ENCODE measurements at places on chromosomes 11 and 22.

GRCh38 chr11:17102462-17102861 is 25.0 kb upstream of the RPS13 start:
- DNase-seq, result no peak

DNA sequence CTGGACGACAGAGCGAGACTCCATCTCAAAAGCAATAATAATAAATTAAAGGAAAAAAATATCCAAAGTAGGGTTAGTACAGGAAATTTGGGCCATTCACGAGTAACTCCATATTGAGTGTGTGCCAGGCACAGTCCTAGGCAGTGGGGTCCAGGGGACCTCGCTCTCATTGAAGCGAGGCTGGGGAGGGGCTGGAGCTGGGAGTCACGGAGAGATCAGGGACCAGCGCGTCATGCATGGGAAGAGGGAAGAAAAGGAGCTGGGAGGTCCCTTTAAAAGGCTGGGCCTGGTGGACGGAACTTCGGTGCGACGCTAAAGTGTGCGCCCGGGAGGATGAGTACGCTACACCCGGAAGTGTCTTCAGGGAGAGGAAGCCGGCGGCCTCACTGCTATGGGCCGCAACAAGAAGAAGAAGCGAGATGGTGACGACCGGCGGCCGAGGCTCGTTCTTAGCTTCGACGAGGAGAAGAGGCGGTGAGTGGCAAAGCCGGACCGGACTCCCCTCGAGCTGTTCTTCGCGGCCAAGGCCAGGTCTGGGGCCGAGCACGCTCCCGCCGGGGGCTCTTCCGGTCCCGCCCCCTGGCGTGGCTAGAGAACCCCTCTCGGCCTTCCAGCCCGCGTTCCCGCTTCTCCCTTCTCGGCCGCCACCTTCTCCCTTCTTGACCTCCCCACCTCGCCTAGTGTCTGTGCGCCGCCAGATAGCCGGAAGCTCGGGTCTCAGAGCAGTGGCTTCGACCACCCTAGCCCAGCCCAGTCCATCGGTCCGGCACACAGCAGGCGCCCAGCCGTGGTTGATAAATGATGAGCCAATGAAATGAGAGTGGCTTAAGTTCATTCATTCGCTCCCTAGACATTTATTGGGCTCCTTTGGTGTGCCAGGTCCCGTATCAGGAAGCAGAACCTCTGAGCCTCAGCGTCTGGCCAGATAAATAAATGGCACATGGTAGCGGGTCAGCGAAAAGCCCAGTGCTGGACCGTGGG is at the start of gene NOL12:
NOL12 (plus strand) TSS at position 342 of the 981 bp plus-strand sequence; CDS start at position 392, 50 bp downstream.
- peak; percentile 73 for DNase-seq

- DNase-seq, result no peak
These were observed 2.3 kb downstream of the CHID1 start for GRCh38 chr11:908273-908672.

GRCh38 chr22:24068377-24068680 is 57.2 kb downstream of the CABIN1 start:
- DNase-seq, result no peak

- DNase-seq, result no peak
These were observed 500.4 kb downstream of the MIAT start for GRCh38 chr22:27157666-27158370.

DNA sequence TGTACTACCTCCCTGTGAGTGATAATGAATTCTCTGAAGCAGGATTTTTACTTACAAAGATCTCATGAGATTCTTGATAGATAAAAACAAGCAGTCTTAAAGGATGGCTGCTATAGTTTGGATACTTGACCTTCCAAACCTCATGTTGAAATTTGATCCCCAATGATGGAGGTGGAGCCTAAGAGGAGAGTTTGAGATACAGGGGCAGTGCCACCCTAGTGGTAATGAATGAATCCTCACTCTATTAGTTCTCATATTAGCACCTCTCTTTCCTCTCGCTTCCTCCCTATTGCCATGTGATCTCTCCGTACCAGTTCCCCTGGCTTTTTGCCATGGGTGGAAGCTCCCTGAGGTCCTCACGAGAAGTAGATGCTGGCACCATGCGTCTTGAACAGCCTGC is 37.9 kb upstream of the OR8B8 start:
- DNase-seq, result no peak

GRCh38 chr11:109012991-109013390 is 348.1 kb downstream of the DDX10 start:
- DNase-seq, result no peak

DNA sequence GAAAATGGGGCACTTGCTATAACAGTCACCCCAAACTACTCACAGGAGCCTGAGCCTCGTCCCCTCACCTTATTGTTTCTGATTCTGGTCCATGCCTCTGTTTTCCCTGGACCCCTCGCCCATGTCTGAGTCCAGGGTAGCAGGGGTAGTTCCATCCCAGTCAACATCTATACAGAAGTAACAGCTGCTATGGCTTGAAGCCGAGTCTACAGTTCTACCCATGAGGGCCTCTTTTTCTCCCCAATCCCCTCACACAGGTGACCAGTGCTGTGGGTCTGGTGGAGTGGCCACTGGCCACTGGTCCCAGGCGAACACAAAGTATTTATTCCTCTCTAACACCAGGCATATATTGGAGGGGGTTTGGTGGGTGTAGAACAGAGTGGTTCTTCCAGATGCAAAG is 116.4 kb downstream of the ZNF280B start:
- no peak for DNase-seq

DNA sequence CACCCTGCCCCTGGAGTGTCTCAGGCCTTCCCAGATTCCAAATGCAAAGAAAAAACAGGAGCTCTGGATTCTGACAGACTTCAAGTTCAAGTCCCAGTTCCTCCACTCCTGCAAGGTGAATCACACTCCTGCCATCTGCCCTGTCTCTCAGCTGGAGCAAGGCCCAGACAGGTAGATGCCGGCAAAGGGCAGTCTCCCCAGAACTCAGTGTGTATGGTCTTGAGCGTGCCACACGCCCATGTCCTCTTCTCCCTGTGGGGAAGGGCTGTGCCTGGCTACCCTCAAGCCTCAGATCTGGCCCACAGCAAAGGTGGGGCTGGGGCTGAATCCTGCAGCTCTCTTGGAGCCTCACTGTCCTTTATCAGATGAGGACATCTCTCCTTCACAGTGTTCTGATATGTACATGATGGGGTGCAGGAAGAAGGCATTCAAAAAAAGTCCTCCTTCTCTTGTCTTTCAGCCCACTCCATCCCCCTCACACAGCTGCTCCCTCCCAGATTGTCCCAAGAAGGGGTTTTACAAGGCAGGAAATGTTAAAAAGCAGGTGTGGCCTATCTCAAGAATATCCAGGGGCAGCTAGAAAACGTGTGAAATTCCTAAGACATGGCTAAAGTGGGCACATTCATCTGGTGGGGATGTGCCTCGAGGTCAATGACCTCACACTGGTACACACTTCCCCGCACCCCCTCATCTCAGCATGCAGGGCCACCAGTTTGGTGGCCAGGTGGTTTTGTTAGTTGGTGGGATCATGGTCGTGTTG is 27.7 kb upstream of the ARFGAP3 start:
- no peak for DNase-seq

DNA sequence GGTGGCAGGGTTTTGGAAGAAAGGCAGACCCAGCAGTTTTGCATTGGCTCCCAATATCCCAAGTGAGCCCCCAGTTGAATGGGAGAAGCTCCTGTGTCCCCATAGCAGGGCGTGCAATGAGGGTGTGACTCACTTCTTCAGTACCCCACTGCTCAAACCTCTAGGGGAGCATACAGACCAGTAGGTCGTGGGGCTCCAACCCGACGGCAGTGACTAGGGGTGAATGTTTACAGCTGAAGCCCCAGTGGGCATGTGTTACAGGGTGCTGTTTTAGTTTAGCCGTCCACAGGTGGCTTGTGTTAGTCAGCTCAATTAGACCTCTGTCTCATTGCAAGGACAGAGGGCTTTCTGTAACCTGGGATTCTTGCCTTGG is 564.5 kb upstream of the CNTN5 start:
- no peak for DNase-seq

DNA sequence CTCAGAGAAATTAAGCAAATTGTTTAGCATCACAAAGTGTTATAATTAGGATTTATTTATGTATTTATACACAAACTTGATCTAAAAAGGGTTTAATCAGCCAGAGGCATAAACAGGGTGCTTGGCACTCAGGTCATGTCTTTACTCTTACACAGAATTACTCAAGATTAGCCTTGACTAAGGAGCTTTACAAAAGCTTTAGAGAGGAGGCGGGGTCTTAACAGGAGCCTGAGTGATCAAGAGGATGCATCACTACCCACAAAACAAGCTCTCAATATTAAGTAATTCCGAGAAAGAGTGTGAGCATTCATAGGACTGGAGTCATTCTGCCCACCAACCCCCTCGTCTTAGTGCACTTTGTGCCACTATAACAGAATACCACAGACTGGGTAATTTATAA is 103.0 kb downstream of the SPATA19 start:
- DNase-seq, result no peak

GRCh38 chr11:79422866-79423265 is 18.0 kb downstream of the TENM4 start:
- no peak for DNase-seq

DNA sequence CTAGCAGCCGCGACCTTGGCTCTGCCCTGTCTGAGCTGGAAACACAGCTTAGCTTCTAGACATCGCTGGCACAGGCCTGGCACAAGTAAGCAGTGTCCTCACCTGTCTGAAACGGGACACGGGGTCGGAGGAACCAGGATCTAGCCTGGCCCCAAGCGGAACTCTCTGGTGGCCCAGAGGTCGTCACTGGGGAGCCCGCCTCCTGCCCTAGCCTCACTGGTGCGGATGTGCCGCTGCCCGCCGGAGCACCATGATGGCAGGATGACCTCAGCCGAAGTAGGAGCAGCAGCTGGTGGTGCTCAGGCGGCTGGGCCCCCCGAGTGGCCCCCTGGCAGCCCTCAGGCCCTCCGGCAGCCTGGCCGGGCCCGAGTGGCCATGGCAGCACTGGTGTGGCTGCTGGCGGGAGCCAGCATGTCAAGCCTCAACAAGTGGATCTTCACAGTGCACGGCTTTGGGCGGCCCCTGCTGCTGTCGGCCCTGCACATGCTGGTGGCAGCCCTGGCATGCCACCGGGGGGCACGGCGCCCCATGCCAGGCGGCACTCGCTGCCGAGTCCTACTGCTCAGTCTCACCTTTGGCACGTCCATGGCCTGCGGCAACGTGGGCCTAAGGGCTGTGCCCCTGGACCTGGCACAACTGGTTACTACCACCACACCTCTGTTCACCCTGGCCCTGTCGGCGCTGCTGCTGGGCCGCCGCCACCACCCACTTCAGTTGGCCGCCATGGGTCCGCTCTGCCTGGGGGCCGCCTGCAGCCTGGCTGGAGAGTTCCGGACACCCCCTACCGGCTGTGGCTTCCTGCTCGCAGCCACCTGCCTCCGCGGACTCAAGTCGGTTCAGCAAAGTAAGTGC is 871 bp downstream of the SLC35E4 start:
- peak; percentile 28 for DNase-seq

GRCh38 chr11:92329646-92330045 is 105.0 kb downstream of the FAT3 start:
- DNase-seq, result no peak

DNA sequence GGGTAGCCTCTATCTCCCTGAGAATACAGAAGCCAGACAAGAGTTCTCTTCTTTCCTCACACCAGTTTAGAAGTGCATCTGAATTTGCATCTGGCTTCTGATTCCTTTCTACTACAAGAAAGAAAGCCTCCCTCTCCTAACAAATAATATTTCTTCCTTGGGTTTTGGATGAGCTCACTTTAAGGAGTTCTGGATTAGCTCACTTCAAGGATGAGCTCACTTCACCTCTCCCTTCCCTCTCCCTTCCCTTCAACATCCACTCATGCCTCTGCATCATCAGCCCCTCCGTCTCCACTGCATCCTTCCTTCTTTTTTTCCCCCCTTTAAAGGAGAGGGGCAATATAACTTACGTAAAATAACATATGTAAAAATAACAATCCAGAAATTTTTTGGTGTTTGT is 1.6 kb upstream of the MTNR1B start:
- no peak for DNase-seq

- no peak for DNase-seq
These were observed 82.2 kb downstream of the PISD start for GRCh38 chr22:31579835-31580242.

DNA sequence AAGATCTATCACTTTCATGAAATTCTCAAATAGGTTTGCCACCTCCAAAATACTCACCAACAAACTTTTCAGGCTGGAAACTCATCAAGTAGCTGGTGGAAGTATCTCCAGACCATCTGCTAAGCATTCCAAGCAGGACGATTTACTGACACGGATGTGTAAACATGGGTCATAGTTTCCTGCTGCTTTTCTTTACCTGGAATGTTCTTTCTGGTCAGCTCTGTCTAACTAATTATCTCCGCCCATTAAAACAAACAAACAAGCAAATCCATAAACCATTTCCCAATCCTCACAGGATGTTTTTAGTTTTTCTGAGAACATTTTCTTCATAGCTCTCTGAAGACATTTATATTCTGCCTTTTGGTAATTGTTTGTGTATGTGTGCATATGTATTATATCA is 397.0 kb downstream of the METTL15 start:
- DNase-seq, result no peak

- no peak for DNase-seq
These were observed 11.0 kb upstream of the PICK1 start for GRCh38 chr22:38046070-38046748.

DNA sequence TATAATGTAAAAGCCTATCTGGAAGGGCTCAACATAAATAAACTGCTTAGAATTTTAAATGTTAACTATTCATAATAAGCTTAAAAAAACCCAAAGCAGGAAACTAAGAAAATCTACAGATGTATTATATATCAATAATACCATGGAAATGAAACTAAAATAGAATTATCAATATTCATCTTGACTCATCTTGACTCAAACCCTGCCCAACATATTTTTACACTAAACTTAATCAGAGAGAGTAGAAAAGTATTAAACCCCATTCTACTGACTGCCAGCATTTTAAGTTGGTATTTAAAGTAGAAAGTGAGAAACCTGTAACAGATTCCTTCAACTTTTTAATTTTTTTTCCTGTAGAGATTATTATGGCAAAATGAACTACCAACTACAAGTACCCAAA is 149.2 kb downstream of the ENTHD1 start:
- DNase-seq, result no peak

DNA sequence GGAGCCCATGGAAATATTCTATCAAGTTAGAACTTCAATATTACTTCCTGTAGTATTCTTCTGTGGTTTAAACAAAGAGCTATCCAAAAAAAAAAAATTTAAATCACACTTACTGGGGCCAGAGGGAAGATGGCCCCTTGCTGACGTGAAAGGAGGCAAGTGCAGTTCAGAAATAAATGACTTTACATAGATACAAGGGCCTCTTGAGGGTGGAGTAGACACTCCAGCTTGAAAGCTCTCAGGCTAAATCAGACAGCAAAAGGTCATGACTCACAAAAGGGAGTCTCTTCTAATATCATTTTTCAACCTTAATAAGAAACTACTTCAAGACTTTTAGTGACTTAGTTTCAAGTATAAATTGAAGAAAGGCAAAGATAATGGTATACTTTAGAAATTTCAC is 1160.3 kb downstream of the FAM181B start:
- no peak for DNase-seq

GRCh38 chr11:9566561-9567063 is 6.9 kb upstream of the WEE1 start:
- DNase-seq, result no peak

GRCh38 chr11:65363770-65364169 is 9.2 kb downstream of the TIGD3 start:
- DNase-seq, result no peak

- DNase-seq, result no peak
These were observed 12.3 kb downstream of the IL17RA start for GRCh38 chr22:17097062-17097461.

Measured in activated CD8-positive, alpha-beta memory T cell treated with anti-CD3 and anti-CD28 coated beads, Interleukin-2, amount 50 U/mL, for 4 hours (primary cell).